SK-N-MC (cell line): ENCODE measurements at places on chromosomes 7 and 10.

- DNase-seq = no peak
Measured at GRCh38 chr7:111164442-111164841, 73.5 kb downstream of the LRRN3 start.

DNA sequence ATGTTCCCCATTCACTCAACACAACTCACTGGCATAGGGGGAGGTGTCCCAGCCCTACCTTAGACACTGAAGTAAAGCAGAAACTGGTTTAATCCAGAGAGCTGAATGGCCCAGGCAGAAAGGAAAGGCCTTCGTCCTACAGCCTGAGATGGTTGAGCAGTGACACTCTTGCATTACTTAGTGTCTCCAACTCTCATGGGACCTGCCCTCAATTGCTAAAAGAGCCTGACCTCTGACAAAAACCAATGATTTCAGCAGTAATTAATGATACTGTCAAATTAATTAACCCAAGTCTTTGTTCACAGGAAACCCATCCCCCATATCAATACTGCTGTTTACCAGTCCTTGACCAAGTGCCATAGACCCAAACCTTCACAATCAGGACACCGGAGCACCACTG is 48.6 kb downstream of the ICA1 start:
- no peak for DNase-seq

DNA sequence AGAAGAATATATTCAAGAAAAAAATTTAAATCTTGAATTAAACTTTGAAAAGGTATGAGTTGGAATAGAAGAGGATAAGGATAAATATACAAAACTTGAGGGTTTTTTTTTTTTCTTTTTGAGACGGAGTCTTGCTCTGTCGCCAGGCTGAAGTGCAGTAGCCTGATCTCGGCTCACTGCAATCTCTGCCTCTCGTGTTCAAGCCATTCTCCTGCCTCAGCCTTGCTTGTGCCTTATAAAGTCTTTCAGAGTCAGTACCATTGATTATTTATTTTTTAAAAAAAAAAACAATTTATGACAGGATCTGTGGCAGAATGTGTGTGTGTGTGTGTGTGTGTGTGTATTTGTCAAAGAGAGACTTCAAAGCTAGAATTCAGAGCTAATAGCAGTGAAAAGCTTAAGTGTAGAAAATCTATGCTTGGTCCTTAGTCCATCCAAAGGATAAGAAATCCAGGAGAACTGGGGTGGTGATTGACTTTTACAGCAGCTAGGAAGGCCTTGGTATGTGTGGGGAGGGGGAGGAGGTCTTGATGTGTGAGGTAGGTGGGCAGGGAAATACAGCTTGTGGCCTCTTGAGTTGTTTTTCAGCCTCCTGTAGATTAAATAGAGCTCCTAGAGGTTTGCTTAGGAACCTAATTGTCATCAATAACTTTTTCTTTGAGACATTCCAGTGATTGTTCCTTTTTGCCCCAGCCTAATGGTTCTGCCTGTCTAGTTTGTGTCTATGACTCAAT is 2.4 kb downstream of the HECTD2 start:
- DNase-seq = no peak

GRCh38 chr7:9307131-9307530 is 873.7 kb downstream of the NXPH1 start:
- DNase-seq = no peak

DNA sequence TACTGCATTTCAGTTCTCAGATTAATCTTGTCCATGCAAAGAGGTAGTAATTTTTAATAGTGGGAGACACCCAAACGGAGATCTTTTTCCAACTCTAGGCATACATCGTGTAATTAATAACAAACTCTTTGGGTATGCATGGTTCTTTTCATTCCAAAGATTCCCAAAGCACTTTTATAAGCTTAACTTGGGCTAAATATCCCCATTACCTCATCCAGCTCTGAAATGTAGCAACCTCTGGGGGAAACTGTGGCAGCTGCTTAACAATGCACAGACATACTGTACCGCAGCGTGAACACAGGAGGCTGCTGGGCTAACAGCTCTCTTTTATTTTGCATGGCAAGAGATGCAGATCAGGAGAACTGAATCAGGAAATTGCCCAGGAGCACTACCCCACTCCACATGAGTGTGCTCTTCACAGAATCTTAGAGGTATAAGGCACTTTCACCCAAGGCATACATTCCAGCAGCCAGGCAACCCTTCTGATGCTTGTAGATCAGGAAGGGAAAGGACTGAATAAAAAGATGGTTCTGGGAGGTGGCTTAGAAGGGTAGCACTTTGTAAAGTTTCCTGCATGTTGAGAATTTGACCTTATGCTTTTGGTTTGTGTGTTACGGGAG is 114.4 kb upstream of the GLI3 start:
- DNase-seq = no peak

GRCh38 chr7:132825932-132826835 is 249.9 kb upstream of the PLXNA4 start:
- no peak for DNase-seq

DNA sequence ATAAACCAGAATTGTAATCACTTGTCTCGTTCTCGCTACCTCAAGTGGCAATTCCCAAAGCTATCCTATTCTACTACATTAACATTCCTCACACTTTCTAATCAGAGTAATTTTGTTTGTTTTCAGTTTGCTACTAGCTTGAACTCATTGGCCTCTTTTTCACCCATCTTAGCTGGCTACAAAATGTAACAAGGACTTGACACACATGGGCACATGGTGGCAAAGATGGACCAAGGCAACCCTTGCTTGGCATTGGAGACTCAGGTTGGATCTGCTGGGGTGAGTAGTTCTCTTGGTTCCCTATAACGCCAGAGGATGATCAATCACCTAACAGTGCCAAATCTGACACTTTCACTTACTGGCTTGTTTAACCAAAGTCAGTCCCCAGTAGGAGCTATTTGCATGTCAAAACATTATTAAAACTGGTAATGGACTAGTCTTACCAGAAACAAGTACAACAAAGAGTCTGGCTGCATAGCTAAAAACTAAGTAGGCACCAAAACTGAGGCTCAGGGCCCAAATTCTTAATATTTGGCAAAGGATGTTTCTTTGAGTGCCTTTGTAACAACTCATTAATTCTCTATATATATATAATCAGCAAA is 1.9 kb downstream of the USP6NL start:
- DNase-seq = no peak

GRCh38 chr7:5232874-5233273 is 42.8 kb downstream of the WIPI2 start:
- no peak for DNase-seq

DNA sequence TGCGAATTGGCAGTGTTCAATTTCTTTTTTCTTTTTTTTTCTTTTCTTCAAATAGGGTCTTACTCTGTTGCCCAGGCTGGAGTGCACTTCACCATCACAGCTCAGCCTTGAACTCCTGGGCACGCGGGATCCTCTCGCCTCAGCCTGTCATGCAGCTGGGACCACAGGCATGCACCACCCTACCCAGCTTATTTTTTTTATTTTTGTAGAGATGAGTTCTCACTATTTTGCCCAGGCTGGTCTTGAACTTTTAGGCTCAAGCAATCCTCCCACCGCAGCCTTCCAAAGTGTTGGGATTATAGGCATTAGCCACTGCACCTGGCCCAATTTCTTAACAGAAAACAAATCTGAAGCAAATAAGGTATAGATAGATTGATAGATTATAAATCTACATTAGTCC is 69.3 kb downstream of the SKIDA1 start:
- no peak for DNase-seq

GRCh38 chr10:34760606-34761005 is 54.5 kb downstream of the PARD3 start:
- no peak for DNase-seq

DNA sequence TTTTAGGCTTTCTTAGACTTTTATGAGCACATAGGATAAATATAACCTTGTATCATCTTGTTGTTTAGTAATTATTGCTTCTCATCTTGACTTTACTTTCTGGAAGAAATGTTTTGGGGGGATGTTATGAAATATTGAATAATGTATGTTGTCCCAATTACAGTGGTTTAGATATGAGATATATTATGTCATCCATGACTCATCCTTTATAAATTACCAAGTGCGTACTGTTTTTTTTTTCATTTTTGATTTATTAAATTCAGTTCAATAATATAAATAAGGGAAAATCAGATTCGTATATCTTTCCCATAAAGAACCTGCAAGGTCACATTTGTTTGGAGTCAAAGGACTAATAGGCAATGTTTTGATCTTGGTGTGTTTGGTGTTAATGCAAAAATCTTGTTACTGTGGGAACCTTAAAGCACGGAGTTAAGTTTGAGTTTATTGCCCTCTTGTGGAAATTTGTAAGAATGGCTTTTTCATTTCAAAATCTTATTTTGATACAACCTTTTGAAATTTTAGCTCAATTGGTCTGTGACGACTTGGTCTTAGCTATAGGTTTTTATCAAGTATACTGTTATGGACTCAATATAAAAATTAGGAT is 108.6 kb downstream of the SRI start:
- DNase-seq = no peak

DNA sequence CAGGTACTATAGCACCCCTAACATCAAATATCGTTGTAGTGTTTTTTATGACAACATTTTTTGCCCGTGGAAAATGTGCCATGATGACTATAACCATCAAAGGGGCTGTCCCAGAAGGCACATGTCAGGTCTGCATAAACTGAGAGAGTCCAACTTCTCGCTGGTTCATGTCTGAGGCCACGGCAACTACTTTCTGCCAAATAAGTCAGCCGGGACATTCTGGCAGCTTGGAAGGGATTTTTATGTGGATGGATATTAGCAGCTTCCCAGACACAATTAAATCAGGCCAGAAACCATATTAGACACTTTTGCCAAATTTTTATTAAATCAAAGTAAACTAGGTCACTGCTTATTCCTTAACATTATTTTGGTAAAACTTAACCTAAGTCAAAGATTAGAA is 477.4 kb upstream of the FZD8 start:
- no peak for DNase-seq

DNA sequence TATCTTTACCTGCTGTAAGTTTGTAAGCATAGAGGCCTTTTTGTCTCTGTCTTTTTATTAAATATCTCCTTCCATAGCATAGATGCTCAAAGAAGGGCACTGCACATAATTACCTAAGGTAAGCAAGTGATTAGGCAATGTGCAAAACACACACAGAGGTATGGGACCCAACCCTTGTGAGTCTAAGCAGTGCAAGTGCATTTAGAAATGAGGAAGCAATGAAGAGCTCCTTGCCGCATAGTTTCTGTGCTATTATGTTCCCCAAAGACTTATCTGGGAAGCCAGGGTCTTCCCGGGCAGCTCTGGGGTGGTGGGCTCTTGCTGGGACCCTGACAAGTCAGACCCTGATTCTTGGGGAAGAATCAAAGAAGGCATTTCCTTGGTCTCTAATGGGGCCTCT is 13.5 kb upstream of the MGAM2 start:
- no peak for DNase-seq

DNA sequence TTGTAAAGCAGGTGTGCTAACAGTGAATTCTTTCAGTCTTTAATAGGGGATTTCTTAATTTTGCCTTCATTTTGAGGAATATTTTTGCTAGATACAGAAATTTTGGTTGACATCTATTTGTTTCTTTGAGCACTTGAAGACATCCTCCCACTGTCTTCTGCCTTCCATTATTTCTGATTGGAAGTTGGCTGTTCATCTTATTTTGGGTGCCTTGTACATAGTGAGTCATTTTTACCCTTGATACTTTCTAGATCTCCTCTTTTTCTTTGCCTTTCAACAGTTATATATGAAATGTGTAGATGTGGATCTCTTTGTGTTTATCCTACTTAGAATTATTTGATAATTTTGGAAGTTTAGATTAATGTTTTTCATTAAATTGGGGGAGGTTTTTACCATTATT is 631.0 kb downstream of the AUTS2 start:
- DNase-seq = no peak

GRCh38 chr7:88278881-88279280 is 27.8 kb downstream of the STEAP4 start:
- DNase-seq = no peak

GRCh38 chr10:78467496-78468106 is 433.9 kb downstream of the RPS24 start:
- DNase-seq = no peak

GRCh38 chr7:74289659-74290552 is 699 bp downstream of the CLIP2 start:
- DNase-seq = no peak

GRCh38 chr7:12653518-12653917 is 33.9 kb upstream of the ARL4A start:
- DNase-seq = no peak

DNA sequence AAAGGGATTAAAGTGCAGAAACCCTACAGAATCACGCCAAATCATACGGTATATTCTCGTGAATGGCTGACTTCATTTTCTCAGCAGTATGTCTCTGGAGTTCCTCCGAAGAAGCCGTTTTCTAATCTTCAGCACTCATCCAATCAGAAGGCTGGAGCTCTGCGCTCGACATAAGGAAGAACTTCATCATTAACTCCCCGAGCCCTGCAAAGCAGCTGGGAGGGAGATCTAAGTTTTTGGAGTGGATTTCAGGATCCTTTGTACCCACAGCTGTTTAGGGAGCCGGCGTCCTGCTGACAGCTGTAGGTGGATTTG is 40.7 kb upstream of the SDK1 start:
- no peak for DNase-seq

GRCh38 chr7:29955075-29955792 is 34.4 kb downstream of the SCRN1 start:
- DNase-seq = no peak

GRCh38 chr7:25565949-25566348 is 337.7 kb upstream of the NPVF start:
- peak; percentile 37 for DNase-seq

DNA sequence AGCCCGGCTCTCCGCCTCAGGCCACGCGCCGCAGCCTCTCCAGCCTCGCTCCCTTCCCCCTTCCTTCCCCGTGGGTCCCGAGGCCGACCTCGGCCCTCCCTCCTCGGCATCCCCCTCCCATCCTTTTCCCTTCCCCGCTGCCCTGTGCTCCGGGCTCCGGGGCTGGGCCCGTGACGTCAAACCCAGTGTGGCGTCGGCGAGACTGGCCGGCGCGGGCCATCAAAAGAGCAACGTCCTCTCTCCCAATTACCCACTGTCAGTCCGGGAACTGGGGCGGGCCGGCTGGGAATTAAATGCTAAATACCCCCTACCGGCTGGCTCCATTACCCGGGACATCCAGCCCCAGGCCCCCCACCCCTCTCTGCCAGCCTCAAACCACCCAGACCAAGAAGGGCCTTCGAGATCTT is 2.6 kb upstream of the GATA3 start:
- DNase-seq = no peak

DNA sequence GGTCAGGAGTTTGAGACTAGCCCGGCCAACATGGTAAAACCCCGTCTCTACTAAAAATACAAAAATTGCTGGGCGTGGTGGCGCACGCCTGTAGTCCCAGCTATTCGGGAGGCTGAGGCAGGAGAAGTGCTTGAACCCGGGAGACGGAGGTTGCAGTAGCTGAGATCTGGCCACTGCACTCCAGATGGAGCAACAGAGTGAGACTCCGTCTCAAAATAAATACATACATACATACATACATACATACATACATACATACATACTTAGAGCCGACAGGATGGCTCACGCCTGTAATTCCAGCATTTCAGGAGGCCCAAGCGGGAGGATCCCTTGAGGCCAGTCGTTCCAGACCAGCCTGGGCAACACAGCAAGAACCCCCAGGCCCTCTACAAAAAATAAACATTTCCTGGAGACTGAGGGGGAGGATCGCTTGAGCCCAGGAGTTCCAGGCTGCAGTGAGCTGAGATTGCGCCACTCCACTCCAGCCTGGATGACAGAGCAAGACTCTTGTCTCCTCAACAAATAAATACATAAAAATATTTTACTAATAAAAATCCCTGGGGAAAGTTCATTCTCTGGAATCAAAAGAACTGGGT is 90.9 kb upstream of the TNRC18 start:
- DNase-seq = no peak

GRCh38 chr10:114518401-114519305 is 114.4 kb upstream of the AFAP1L2 start:
- DNase-seq = no peak
